ENCODE measurements at places on chromosomes 3 and 15.
A peak's percentile ranks its signal among the peaks of the same experiment; 100 is the strongest.

DNA sequence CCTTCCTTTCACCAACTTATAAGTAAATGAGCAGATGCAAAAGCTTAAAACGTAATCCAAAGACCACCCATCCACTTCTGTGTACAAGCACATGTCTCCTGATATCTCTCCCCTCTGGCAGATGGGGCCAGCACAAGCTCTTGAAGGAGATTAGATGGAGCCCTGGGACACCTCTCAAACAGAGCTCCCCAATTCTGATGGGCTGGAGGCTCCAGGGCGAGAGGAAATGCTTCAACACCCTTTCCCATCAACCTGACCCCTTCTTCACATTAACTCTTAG lies 73.2 kb downstream of the MB21D2 start:
- no peak for DNase-seq

DNA sequence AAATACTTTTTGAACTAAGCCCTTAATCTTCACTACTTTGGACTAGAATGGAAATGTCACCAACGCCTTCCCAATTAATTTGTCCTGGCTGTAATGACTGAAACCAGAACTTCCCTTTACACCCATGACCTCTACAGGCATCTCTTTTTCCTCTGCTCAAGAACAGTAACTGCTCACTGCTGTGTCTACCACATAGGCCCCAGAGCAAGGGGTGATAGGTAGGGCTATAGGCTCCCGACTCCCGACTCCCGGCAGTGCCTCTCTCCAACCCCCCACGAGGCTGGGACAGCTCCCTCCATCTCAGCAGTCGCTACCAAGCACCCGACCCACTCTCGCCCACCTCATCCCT lies 384 bp upstream of the LEKR1 start:
- no peak for DNase-seq

- peak; percentile 55 for DNase-seq
Observed at GRCh38 chr15:23687143-23687470, at the start of gene NDN. Gene NDN (minus strand): TSS chr15:23687305. CDS start chr15:23687217, 88 bp downstream.

DNA sequence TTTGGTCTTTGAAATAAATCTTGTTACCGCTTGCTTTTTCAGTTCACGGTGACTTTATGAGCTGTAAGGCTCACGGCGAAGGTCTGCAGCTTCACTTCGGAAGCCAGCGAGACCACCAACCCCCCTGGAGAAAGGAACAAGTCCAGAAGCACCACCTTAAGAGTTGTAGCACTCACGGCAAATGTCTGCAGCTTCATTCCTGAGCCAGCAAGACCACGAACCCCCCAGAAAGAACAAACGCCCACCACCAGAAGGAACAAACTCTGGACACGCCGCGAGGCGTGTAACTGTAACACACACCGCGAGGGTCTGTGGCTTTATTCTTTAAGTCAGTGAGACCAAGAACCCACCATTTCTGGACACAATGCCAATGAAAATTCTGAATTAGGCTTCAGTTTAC lies 28.8 kb downstream of the GOLGA6A start:
- DNase-seq = no peak

All from mucosa of descending colon (tissue), 3 donors.